Activated CD4-positive, alpha-beta T cell treated with anti-CD3 and anti-CD28 coated beads for 36 hours (primary cell): ENCODE measurements at places on chromosomes 5 and 9. TPM values are rescaled to one million over a fixed set of nuclear protein-coding genes. Genes with fewer than 3 reads are reported as not detected.

RFX3 gene
- 16.6 TPM for total RNA-seq

TXNDC8 gene
- total RNA-seq: not detected

SPINK1 gene
- not detected for total RNA-seq

DNA sequence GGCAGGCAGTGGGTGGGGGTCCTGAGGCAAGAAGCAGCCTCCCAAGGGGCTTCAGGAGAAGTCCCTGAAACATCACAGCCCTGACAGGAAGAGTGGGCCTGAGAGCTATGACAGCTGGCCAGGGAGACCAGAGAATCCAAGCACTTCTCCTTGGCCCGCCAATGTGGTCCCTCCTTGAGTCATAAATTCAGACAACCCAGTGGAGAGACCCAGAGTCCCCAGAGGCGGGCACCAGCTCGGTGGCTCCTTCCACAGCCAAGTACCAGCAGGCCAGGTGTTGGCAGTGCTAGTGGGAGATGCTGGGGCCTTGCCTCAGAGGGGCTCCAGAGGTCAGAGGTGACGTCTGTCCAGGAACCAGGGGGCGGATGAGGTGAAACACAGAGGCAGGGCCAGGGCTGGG, 1.6 kb upstream of the DOK3 start:
- no peak overlapping the region for H3K4me3 ChIP-seq
- no peak overlapping the region for H3K27ac ChIP-seq
- DNase-seq: no peak
- peaks cover 27% of the 10 kb centered on the region for H3K4me1 ChIP-seq

DNA sequence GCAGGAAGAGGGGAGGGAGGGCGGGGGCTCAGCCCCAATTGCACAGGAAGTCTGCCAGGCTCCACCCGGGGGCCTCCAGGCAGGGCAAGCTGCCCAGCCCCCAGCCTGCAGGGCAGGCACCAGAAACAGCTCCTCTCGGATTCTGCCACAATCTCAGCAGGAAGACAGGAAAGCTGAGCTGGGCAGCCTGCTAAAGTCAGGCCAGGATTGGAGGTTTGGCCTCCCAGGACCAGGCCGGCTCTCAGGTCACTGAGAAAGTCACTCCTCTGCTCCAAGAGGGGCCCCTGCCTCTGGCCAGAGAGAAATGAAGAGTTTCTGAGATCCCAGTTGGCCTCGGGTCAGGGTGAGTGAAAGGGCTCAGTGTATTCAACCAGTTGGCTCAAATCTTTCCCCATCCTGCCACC, 54.6 kb upstream of the STXBP1 start:
- H3K4me1 ChIP-seq: peaks cover 33% of the 10 kb centered on the region
- DNase-seq: no peak
- no peak overlapping the region for H3K4me3 ChIP-seq

- peaks cover 7% of the 10 kb centered on the region for H3K36me3 ChIP-seq
- DNase-seq: no peak
- peaks cover 2% of the 10 kb centered on the region for H3K4me1 ChIP-seq
Measured at GRCh38 chr5:139190125-139190524, 8.0 kb downstream of the SIL1 start.

GRCh38 chr5:75330404-75330803, 6.6 kb upstream of the HMGCR start:
- no peaks in the 10 kb centered on the region for H3K36me3 ChIP-seq
- no peak for DNase-seq
- no peak overlapping the region for H3K27ac ChIP-seq

GRCh38 chr9:107484117-107484723, 5.3 kb downstream of the KLF4 start:
- no peaks in the 10 kb centered on the region for H3K36me3 ChIP-seq
- DNase-seq: peak; percentile 15
- H3K27me3 ChIP-seq: peaks cover 36% of the 10 kb centered on the region
- H3K27ac ChIP-seq: no peak overlapping the region
- no peak overlapping the region for H3K4me3 ChIP-seq

DNA sequence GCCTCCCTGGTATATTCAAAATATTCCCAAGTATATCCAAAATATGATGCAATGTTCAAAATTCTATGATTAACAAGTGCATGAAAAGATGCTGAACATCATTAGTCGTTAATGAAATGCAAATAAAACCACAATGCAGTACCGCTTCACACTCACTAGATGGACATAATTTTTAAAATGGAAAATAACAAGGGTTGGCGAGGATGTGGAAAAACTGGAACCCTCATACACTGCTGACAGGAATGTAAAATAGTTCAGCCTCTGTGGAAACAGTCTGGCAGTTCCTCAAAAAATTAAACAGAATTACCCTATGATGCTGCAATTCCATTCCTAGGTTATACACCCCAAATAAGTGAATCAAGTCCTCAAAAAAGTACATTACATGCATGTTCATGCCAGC, 36.1 kb upstream of the MYOT start:
- H3K36me3 ChIP-seq: no peaks in the 10 kb centered on the region
- no peaks in the 10 kb centered on the region for H3K4me1 ChIP-seq
- H3K27me3 ChIP-seq: no peaks in the 10 kb centered on the region
- DNase-seq: no peak
- H3K27ac ChIP-seq: no peak overlapping the region

- no peak for DNase-seq
- H3K4me1 ChIP-seq: no peaks in the 10 kb centered on the region
- H3K36me3 ChIP-seq: peaks cover 6% of the 10 kb centered on the region
Measured at GRCh38 chr5:80607832-80608231, 37.8 kb upstream of the ANKRD34B start.

- no peaks in the 10 kb centered on the region for H3K4me1 ChIP-seq
- H3K4me3 ChIP-seq: no peak overlapping the region
- H3K36me3 ChIP-seq: peaks cover 32% of the 10 kb centered on the region
- no peak for DNase-seq
- no peak overlapping the region for H3K27ac ChIP-seq
Measured at GRCh38 chr5:32109236-32109635, 64.9 kb downstream of the GOLPH3 start.

DNA sequence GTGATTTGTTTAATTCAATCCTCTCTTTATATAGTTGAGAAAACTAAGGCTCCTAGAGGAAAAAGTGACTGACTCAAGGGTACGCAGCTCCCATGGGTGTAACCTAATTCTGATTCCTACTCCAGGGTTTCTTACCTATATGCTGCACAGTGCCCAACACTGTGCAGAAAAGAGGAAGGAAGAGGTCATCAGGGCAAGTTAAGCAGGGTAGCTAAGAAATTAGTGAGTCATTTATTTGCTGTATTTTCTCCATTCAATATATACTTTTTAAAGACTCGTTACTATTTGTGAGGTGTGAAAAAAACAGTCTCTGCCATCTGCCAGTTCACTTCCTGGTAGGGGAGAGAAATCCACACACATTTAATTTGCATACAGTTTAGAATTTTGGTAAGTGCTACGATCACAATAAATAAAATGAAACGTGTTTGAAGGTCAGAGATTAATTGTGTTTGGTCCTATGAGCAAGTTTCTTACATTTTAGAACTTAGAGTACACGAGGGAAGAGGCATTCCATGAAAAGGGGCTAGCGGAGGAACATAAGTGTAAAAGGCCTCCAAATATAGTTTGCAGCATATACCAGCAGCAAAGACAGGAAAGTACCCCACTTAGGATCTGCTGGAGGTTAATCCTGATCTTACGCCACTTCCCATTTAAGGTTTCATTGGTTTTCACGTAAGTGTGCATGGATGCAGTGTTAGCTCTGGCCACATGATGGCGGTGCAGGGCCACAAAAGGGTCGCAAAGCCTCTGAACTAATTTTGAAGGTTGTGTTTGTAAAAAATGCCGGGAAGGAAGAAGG, 59.9 kb upstream of the TLR4 start:
- H3K4me3 ChIP-seq: no peak overlapping the region
- no peak overlapping the region for H3K27ac ChIP-seq
- no peaks in the 10 kb centered on the region for H3K36me3 ChIP-seq
- peak; percentile 72 for DNase-seq
- H3K27me3 ChIP-seq: peaks cover 35% of the 10 kb centered on the region
